ENCODE measurements at places on chromosomes 5 and 9.

GRCh38 chr5:87169300-87169991 lies 98.2 kb upstream of the RASA1 start:
- DNase-seq: no peak

DNA sequence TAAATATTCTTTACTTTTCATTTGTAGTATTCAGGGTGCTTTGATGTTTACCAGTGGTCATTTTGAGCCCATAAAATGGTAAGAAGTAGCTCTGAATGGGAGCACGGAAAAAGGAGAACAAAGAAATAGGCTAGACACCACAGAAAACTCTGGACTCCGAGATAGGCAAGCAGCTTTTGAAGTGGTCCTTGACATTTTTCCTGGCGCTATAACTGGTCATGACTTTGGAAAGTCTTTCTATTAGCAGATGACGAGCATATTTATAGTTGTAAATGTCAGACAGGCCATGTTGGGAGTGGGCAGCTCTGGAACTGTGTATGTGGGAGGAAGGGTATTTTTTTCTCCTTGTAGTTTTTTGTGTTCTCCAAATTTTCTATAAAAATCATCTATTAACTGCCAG lies 126.1 kb upstream of the POC5 start:
- DNase-seq: no peak

GRCh38 chr9:34709196-34709978 lies 549 bp downstream of the CCL21 start:
- no peak for DNase-seq

GRCh38 chr5:56639476-56639875 lies 175.9 kb upstream of the MAP3K1 start:
- no peak for DNase-seq

GRCh38 chr9:136521537-136521936 lies 24.3 kb downstream of the NOTCH1 start:
- DNase-seq: no peak

DNA sequence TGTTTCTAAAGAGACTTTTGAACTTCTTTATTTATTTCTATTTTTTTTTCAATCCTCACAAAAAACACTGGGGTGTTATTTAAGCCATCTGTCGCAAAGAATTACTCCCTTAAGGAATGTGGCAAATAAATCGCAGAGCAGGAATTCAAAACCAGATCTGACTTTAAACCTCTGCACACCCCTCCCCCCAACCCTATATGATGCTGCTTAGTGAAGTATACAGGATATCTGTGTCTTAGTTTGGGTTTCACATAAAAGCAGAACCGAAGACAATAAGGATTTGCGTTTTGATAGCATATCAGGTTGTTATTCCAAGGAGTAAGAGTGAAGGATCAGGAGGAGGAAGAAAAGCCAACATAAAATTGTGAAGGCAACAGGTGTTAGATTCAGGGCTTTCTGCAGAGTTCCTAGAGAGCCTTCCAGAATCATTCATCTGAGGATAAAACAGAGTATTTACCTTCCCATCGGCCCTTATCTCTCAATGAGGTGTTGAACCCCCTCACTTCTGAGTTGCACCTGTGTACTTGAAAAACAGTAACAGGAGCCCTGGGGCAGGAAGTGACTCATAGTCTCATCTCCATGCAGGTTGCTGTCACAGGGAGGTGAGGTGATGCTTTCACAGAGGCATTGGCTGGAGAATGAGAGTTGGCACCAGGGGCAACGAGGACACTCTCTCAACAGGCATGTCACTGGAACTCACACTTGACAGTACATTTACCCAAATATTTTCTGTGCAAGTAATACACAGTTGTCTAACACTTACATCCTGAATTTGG lies 33.5 kb upstream of the DMRT3 start:
- DNase-seq: no peak

GRCh38 chr5:92890841-92891244 lies 690.2 kb downstream of the NR2F1-AS1 start:
- DNase-seq: no peak

GRCh38 chr5:140602147-140602546 lies 30.8 kb downstream of the CD14 start:
- no peak for DNase-seq

DNA sequence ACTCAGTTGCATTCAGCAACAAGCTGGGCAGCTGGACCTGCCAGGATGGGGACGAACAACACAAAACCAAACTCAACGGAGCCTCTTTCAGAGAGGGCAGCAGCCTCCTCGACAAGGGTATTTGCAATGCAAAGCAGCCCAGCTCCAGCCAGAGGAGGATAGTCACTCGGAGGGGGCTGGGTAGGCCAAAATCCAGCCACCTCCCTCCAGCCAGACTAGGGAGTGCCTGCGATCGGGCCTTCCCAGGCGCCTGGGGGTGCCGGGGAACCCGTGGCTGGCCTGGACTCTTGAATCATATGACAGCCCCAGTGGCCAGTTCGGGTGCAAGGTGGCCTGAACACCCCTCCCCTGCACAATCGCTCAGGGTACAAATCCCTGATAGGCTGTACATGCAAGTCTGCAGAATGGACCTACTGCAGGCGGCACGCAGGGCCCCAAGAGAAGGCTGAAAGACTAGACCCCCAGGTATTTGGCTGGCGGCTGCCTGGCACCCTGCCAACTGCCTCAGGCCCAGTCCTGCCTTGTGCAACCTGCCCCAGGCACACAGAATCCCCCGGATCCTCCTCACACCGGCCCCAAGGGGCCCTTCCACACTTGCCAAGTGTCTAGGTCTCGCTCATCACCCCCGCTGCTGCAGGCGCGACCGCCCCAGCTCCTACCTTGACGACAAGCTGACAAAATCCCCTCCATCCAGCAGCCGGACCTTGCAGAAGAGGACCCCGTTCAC lies 1.3 kb downstream of the EEIG1 start:
- peak; percentile 69 for DNase-seq

GRCh38 chr9:4108754-4109465 lies 191.0 kb downstream of the GLIS3 start:
- no peak for DNase-seq

DNA sequence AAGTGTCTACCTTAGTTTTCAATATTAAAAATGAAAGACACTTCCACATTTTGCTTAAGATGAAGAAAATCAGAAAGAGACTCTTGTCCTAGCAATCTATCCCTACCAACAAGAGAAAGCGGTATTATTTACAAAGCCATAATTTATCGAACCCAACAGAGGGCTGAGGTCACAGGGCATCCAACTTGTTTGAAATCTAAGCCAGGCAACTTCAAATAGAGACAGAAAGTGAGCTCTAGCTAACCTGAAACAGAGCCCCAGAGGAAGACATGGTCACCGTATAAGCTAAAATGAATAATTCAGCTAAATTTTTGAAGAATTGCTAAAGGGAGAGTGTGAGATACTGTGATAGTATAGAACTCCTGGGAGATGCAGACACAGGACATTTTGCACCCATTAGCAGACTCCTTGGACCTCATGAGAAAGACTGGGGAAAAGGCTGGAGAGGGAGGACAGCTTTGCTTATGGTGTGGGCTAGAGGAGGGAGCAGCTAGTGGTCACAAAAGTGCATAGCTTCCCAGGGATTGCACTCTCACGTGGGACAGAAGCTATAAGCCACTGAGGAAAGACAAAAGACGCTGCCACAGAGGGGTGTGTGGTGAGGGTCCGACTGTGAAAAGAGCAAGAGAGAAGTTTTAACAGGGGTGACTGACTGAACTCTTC lies 624.2 kb upstream of the GRIN3A start:
- no peak for DNase-seq

- DNase-seq: peak; percentile 59
Observed at GRCh38 chr9:69768716-69769115, 8.9 kb upstream of the PTAR1 start.

DNA sequence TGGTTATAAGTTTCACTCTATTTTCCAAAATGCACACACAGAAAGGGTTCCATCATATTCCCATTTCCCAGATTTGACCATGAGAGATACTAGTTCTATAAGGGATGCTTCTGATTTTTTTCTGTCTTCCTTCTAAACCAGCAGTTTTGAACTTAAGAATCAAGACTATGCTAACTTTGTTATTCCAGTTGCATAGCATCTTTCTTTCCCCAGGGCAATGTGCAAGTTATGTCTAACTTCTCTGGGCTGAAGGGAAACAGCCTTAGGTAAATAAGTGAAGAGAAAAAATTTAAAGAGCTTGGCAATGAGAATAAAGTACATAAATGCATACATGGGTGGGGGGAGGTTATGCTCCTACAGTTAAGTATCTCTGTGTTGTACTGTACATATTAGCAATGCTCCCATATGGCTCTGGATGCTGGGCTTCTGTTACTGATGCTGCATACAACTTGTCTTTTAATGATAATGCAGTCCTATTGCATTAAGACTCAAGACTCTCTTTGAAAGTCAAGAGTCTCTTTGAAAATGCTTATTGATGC lies 125.8 kb upstream of the SLC12A2 start:
- no peak for DNase-seq

DNA sequence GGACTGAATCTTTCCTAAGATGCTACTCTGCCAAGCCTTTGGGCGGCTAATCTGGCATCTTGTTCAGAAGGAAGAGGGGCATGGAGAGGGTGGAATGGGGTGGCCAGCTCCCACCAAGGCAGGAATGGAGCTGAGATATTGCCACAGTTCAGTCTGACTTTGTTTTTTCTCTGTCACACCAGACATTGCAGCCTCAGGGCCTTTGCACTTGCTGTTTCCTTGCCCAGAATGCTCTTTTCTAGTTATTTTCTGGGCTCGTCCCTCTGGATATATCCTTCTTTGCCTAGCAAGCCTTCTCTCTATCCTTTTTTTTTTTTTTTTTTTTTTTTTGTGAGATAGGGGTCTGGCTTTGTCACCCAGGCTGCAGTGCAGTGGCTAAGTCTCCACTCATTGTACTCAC lies 40.8 kb downstream of the ZNF618 start:
- no peak for DNase-seq

DNA sequence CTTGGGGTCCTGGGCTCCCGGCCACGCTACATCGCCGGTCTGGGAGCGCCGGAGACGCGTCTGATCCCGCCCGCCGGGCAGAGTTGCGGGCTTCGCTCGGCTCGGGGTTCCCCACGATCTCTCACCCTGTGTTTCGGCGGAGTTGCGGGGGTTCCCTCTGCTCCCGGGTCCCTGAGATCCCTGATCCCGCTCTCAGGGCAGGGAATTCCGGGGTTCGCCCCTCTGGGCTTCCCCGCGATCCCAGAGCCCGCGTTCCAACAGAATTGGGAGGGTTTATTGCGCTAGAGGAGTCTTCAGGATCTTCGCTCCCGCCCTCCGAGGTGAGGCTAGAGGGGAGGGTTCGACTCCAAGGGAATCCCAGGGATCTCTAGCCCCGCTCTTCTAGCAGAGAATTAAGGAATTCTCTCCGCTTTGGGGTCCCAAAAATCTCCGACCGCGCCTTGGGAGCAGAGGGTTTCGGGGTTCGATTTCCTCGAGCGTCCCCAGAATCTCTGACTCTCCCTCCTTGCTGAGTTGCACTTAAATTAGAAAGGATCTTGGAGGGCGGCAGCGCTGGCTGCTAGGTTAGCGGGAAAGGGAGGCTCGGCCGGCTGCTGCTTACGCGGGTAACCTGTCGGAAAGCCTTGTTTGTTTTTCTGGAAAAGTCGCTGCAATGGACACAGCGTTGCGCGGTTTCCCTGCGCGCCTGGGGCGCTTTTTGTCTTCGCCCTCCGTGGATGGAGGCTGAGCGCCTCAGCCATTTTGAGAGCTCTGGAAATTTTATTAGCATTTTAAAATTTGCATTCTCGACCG lies 1.3 kb downstream of the DMRT1 start:
- DNase-seq: no peak

GRCh38 chr5:142875936-142876335 lies 105.8 kb downstream of the ARHGAP26 start:
- no peak for DNase-seq

DNA sequence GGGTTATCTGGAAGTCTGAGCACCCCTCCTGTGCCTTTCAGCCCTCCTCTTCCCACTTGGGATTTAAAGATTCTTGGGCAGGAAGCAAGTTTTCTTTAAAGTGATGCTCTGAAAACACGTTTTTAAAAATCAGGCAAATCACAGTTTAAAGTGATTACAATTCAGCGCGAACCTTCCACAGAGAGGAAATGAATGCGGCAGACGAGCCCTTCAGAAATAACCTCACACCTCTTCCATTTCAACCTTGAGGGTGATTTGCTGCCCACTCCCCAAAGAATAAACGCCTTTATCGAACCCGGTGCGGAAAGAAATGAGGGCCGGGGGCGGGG lies 2.3 kb upstream of the EFNA5 start:
- DNase-seq: no peak

DNA sequence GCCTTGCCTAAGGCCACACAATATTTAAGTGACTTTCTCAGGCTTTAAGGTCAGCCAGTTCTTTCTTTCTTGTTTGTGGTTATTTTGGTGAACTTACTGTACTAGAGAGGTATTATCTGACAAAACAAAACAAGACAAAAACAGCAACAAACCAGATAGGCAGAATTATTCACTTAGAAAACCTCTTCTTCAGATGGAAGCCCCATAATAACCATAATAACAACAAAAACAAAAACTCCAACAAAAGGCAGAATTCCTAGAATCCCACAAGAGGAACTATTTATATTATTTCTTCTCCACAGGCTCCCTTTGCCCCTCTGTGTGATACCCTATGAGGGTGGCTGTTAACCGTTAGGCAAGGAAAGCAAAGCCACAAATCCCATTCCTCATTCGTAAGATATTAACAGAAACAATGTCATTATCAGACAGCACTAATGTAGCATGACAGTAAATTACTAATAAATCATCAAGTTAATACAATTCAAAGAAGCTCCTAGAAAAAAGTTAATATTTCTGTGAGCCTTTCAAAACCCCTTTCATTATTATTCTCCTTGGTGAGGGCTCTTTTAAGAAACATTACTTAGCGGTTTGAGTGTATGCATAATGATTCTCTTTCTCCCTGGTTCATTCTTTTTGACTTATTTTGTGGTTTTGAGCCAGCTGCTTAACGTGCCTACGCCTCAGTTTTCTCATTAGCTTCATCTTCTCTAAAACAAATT lies 274.9 kb downstream of the EFNA5 start:
- DNase-seq: no peak

- DNase-seq: no peak
Observed at GRCh38 chr5:39470811-39471210, 46.0 kb upstream of the DAB2 start.

DNA sequence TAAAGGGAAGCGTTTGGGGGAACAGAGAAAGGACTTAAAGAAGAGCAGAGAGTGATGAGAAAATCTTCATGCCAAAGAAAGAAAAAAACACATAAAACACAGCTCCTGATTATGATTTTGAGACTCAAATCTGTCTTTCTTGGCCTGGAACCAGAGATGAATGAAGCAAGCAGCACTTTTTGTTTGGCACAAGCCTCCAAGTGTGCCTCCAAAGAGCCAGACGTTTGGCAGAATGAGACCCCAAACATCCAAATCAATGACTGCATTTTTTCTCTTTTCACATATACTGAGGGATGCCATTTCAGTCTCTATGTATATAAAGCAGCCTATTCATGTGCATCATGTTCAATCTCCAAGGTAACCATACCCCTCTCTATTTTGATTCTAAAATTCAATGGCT lies 424.2 kb downstream of the TUSC1 start:
- no peak for DNase-seq

GRCh38 chr5:168086104-168086610 lies 205.3 kb upstream of the WWC1 start:
- peak; percentile 76 for DNase-seq

Measured in AG20443 (cell line).